Activated CD4-positive, alpha-beta T cell treated with anti-CD3 and anti-CD28 coated beads, Interleukin-2, Interleukin-6, amounts not matched to agents 100 ng/mL and 50 ng/mL, durations not matched to agents 16 hours and 8 hours (primary cell): ENCODE measurements at places on chromosomes 7 and 10.

GRCh38 chr7:70711452-70711851 is 420.5 kb upstream of the GALNT17 start:
- DNase-seq: no peak

DNA sequence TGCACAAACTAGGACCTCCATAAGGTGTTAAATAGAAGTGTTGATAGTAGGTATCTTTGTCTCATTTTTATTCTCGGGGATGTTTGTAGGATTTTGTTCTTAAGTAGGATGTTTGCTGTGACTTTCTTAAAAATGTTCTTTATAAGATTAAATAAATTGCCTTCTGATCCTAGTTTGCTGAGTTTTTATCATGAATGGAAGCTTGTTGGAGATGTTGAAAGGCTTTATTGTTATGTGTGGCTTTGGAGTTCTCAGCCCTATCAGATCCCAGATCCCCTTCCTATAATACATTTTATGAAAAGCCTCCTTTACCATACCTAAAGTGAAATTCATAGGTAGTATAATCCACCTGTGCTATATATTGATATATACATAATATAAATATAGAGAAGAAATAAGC is 40.1 kb downstream of the NHLRC2 start:
- DNase-seq: no peak

GRCh38 chr10:89242840-89243568 is 8.6 kb downstream of the LIPA start:
- no peak for DNase-seq

GRCh38 chr7:26675143-26675887 is 189.1 kb downstream of the SKAP2 start:
- no peak for DNase-seq

GRCh38 chr7:116706668-116707126 is 34.7 kb downstream of the MET start:
- DNase-seq: no peak

GRCh38 chr10:44958196-44958897 is 1.3 kb upstream of the RASSF4 start:
- DNase-seq: no peak

GRCh38 chr7:28151965-28152364 is 28.6 kb downstream of the JAZF1 start:
- DNase-seq: peak; percentile 82

- DNase-seq: no peak
These were observed 223.1 kb downstream of the CHCHD3 start for GRCh38 chr7:132858760-132859159.

DNA sequence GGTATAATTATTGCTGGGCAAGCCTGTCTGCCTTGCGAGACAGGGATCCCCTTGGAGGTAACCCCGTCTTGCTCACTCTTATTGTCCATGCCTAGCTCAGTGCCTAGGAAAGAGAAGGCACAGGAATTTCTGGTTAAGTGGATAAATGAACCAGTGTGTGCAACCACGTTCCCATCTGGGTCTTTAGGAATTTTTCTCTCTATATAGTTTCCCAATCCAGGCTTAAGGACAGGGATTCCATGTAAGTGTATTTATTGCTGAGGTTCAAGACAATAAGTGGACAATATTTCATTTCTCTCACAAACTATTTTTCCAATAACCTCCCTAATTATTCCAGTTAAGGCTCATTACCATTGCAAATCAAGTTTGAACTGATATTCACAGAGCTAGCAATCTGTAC is 8.9 kb upstream of the ADAM12 start:
- DNase-seq: no peak

GRCh38 chr10:109959259-109960145 is 36.2 kb upstream of the XPNPEP1 start:
- no peak for DNase-seq

GRCh38 chr10:104020020-104020419 is 53.1 kb downstream of the SLK start:
- peak; percentile 41 for DNase-seq

GRCh38 chr7:111531993-111532392 is 30.3 kb downstream of the IMMP2L start:
- DNase-seq: no peak

GRCh38 chr7:149196151-149196704 is 882 bp downstream of the ZNF282 start:
- peak; percentile 27 for DNase-seq

DNA sequence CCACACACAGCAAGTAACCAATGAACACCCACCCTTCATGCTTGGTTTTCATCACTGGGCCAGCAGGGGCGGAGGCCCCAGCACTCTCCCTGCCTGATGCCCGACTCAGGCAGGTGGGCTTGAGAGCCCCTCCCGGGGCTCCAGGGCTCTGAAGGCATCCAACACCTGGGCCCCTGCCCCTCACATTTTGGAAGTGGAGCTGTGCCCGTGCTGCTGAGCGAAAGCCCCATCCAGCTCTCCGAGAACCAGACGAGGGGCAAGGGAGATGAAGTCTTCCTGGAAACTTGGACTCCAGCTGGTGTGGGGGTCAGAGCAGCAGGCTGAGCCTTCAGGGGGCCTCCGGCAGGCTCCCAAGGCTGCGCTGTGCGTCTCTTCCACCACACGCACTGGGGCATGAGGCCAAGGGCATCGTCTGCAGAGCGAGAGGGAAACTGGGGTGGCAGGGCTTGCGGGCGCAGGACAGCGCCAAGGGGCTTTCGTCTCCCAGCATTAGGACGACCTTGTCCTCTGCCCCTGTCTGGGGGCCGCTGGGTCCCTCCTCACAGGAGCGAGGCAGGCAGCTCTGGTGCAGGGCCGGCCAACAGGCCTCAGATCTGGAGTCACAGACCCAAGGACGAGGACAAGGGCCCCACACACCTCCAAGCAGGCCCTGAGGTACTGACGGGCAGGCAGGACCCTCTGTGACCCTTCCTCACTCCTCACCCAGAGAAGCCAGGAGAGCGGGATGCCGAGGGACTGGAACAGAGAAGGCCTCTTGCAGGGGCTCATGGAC is 108.3 kb upstream of the FAM20C start:
- no peak for DNase-seq

DNA sequence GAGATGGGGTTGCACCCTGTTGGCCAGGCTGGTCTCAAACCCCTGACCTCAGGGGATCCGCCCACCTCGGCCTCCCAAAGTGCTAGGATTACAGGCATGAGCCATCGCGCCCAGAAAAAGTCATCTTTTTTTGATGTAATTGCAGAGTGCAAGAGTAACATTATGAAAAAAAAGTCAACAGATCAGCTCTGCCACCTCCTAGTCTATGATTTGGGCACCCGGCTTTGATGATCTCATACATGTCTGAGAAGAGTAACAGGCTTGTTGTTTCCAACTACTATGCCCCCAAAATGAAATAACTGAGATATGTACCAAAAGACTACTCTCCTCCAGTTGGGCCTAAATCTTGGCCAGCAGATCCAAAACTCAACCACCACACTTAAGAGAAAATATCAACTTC is 40.8 kb downstream of the VOPP1 start:
- no peak for DNase-seq

- DNase-seq: peak; percentile 20
These were observed 232.4 kb downstream of the AHR start for GRCh38 chr7:17530741-17531421.

DNA sequence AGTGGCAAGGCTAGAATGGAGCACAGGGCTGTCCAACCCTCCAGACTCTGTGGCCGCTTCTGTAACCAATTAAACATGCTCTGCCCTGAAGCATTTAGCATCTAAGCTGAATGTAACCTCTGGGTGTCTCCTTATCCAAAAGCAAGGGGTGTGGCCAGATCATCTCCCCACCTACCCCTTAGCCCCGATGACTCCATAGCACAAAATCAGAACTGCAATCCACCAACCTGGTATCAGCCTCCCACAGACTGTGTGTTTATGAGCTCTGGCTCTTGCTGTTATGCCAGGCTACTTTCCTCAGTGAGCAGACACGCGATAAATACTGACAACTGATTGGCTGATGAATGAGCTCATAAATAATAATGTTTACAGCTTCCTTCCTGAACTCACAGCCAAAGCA is 3.2 kb downstream of the FRMD4A start:
- DNase-seq: no peak

DNA sequence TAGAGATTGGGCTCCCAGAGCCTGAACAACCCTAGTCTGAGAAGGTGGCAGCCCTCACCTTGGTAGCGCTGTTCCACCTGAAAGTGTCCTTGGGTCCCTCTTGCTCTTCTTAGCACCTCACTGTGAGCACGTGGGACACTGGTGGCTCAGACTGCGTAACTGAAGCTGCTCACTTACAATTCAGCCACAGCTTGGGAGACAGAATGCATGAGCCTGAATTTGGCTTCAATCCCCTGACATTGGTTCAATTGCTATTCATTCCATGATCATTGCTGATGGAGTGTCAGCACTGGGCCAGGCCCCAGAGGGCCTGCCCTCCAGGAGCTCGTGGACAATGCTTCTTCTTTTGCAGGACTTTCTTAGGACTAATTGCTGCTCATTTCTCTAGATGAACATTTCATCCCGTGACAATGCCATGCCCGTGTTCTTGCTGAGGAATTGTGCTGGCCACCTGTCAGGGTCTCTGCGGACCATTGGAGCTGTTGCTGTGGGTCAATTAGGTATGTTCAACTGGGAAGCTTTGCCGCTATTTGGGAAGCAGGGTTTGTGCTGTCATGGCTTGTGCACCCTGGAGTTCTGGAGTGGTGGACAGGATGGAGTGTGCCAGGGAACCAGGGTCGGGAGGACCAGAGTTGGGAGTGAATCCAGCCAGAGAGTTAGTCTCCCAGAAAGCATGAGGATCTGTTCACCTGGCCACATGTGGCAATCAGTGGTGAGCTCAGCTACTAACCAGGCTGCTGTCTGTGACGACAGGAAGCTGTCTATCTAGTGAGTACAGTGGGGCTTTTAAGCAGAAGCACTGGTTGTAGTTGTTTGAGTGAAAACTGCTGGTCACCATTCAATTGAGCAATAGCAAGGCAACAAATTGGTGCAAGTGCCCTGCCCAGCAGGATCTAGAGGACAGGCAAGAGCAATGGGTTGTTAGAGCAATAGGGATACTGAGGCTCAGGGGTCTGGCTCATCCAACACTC is 105.1 kb downstream of the WDFY4 start:
- no peak for DNase-seq

DNA sequence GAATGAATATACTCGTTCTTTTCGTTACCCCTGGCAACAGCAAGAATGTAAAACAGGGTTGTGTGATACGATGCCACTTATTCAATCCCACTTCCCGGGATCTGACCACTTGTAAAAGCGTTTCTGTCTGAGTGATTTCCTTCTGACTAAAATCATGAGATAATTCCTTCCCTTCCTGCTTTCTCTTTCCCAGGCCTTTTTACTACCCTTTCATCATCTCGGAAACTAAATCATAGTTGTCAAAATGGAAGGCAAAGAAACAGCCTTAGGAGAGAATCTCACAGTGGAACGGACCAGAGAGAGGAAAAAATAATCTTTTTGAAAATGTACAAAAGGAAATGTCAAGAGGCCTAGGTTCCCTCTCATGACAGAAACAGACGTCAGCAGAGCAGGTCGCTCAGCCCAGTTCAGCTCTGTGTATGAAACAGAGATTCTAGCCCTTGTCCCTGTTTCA is 29.8 kb downstream of the DIP2C start:
- no peak for DNase-seq

GRCh38 chr10:60086862-60087261 is 180.5 kb upstream of the CCDC6 start:
- DNase-seq: no peak

DNA sequence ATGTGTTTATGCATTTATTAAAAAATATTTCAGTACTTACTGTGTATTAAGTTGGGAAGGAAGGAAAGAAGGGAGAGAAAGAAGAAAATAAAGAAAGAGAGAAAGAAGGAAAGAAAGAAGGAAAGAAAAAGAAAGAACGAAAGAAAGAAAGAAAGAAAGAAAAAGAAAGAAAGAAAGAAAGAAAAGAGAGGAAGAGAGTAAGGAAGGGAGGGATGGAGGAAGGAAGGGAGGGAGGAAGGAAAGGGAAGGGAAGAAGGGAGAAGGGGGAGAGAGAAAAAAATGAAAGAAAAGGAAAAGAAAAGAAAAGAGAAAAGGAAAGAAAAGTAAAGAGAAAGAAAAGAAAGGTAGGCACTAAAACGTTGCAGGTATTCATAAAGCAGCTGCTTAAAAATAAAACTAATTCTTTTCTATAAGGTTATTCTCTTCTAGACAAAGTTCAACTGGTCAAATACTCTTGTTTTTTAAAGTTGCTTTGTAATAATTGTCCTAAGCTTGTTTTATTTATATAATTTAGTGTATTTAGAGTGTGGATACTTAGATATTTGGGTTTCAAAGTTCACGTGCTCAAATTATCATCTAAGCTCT is 703.3 kb upstream of the LRRTM3 start:
- DNase-seq: no peak

- DNase-seq: no peak
These were observed 18.5 kb upstream of the MRC1 start for GRCh38 chr10:17790651-17791050.

DNA sequence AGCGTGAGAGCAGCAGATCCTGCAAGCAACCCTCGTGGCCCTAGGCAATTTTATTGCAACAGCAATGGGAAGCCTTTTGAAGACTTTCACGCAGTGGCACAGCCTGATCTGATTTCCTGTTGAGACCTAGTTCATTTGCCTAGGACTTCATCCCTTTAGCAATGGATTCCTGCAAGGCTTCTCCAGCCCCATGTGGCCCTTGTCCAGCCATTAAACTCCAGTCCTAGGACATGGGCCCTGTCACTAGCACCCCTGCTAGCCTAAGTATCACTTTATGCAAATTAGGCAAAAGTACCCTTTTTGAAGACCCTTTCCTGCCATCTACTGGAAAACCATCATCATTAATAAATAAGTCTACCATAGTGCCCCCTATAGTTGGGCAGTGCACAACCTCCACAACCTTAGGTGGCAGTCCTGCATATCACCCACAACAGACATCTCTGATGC is 379.4 kb downstream of the GALNT17 start:
- no peak for DNase-seq

DNA sequence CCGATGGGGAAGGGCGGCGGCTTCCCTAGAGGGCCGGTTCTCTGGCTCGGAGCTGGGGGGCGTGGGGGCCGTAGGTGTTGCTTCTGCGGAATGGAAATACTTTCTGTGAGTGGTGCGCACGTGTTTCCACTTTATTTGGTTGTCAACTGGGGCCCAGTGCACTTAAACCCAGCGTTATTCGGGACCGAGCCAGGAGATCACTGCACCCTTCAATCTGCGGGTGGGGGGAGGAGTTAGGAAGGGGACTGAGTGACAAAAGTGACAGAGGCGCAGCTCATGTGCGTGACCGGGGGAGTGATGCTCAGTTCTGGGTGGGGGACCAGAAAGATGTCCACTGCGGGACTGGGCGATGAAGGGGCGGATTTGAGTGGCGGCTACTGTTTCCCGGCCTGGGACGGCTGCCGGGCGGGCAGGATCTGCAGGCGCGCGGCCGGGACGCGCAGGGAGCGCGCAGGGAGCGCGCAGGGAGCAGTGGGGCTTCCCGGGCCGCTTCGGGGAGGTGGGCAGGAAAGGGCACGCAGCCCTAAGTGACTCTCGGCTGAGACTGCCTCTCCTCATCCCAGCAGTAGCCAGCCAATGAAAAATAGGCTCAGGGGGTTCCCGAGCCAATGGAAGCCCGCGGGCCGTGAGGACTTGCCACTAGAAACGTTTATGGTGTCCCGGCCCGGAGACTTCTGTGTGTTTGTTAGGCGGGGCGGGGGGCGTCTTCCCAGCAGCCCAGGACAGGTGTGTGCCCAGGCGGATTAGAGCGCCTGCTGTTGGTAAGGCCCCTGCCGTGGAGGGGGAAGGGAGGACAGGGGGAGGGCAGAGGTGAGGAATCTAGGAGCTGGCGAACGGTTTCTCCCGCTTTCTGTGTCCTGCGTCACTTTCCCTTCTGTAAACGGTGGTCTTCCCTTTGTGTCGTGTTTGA is 54.3 kb upstream of the KDM7A start:
- peak; percentile 80 for DNase-seq

- no peak for DNase-seq
These were observed 34.8 kb upstream of the ARHGAP22 start for GRCh38 chr10:48639632-48640031.
